Immature natural killer cell (primary cell): ENCODE measurements at places on chromosomes 7 and 10. TPM values are rescaled to one million over a fixed set of nuclear protein-coding genes. Genes with fewer than 3 reads are reported as not detected.

DNA sequence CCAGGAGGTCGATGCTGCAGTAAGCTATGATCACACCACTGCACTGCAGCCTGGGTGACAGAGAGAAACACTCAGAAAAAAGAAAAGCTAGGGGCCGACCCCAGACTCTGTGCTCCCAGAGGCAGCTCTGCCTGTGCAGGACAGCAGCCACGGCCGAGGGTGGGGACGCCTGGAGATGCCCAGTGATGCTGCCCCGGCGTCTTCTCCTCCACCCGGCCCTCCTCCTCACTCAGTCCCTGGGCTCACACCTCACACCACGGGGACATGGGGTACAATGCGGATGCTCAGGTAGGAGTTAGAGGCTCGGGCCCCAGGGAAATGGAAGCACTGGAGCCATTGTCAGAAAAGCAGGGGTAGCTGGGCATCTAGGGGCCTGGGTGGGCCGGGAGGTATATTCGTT lies 46.3 kb upstream of the ELFN1 start:
- no peak for DNase-seq
- H3K27me3 ChIP-seq = peaks cover 3% of the 10 kb centered on the region
- H3K4me3 ChIP-seq = no peak overlapping the region
- no peaks in the 10 kb centered on the region for H3K4me1 ChIP-seq
- no peak overlapping the region for H3K27ac ChIP-seq

- H3K27ac ChIP-seq = no peak overlapping the region
- H3K4me3 ChIP-seq = no peak overlapping the region
- peaks cover 4% of the 10 kb centered on the region for H3K4me1 ChIP-seq
- peaks cover 3% of the 10 kb centered on the region for H3K36me3 ChIP-seq
These were observed 301.3 kb upstream of the NFE2L3 start for GRCh38 chr7:25850735-25851134.

- H3K27ac ChIP-seq = no peak overlapping the region
- peaks cover 4% of the 10 kb centered on the region for H3K27me3 ChIP-seq
- DNase-seq = no peak
- H3K36me3 ChIP-seq = no peaks in the 10 kb centered on the region
These were observed 210.7 kb upstream of the STEAP1 start for GRCh38 chr7:89943525-89944050.

DNA sequence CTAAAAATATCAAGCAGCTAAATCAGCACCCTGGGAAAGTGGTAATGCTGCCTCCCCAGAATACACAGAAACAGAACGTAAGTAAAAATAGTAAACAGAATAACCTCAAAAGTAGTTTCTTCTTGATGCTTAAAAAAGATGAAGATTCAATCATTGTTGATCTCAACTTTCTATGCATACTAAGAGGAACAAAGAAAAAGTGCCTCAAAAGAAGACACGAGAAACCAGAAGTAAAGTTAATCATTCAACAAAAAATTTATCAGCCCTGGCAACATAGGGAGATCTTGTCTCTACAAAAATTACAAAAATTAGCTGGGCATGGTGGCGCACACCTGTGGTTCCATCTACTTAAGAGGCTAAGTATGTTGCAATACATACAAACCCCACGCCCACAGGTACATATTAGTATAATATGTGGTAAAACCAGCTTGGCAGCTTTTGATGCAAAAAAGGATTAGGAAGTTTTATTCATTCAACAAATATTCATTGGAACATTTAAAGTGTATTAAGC lies 153.7 kb downstream of the NRBF2 start:
- no peak overlapping the region for H3K4me3 ChIP-seq
- H3K27me3 ChIP-seq = no peaks in the 10 kb centered on the region
- H3K27ac ChIP-seq = no peak overlapping the region
- H3K36me3 ChIP-seq = no peaks in the 10 kb centered on the region
- no peaks in the 10 kb centered on the region for H3K4me1 ChIP-seq
- no peak for DNase-seq

GRCh38 chr10:21637795-21638194 lies 103.8 kb downstream of the MLLT10 start:
- H3K4me3 ChIP-seq = no peak overlapping the region
- peaks cover 10% of the 10 kb centered on the region for H3K36me3 ChIP-seq
- H3K27me3 ChIP-seq = no peaks in the 10 kb centered on the region
- no peak for DNase-seq

DNA sequence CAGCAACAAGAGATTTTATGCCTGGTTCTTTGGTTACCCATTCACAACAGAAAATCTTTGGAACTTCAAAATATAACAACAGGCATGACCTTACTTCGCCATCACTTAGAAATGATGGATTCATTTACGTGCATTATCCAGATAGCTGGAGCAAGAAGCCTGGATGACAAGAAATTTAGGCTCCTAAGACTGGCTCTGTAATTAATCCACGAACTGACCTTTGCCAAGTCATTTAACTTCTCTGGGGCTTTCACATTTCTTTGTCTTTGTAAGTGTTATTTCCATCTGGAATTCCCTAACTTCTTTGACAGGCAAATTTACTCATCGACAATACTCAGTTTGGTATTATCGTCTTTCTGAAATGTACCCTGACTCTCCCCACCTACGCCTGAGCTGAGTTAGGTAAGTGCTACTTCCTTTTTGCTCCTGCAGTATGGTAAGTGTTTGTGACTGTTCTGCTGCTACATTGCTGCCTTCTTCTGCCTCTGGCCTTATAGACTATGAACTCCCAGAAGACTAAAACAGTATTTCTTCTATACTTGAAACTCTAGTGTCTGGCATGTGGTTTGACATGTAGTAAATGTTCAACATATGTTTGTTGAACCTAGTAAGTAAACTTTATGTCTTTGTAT lies 5.5 kb upstream of the MDFIC start:
- no peak for DNase-seq
- H3K27ac ChIP-seq = peak overlapping the region; percentile 60
- H3K4me3 ChIP-seq = no peak overlapping the region
- H3K36me3 ChIP-seq = no peaks in the 10 kb centered on the region
- peaks cover 20% of the 10 kb centered on the region for H3K4me1 ChIP-seq

GRCh38 chr10:12434277-12434676 lies 84.9 kb downstream of the CAMK1D start:
- H3K27me3 ChIP-seq = peaks cover 2% of the 10 kb centered on the region
- no peak for DNase-seq
- peaks cover under 1% of the 10 kb centered on the region for H3K36me3 ChIP-seq
- peaks cover 22% of the 10 kb centered on the region for H3K4me1 ChIP-seq
- H3K27ac ChIP-seq = no peak overlapping the region
- H3K4me3 ChIP-seq = no peak overlapping the region

DNA sequence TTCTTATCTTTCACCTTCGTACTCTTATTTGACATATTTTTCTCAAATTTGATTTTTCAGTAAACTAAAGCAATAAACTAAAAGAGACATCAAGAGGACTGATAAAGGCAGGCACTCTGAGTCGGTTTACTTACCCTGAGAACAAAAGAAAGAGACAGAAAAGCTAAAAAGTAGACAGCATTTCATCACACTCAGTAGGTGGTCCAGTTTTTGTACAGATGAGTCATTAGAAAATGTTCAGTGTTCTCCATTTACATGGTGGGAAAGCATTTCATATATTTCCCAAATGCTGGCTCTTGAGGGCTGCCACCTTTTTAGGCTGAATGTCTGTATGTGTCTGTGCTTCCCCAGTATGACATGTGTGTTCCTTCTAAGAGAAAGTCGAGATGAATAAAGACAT lies 52.7 kb downstream of the NHLRC2 start:
- H3K27me3 ChIP-seq = no peaks in the 10 kb centered on the region
- H3K4me1 ChIP-seq = no peaks in the 10 kb centered on the region

DNA sequence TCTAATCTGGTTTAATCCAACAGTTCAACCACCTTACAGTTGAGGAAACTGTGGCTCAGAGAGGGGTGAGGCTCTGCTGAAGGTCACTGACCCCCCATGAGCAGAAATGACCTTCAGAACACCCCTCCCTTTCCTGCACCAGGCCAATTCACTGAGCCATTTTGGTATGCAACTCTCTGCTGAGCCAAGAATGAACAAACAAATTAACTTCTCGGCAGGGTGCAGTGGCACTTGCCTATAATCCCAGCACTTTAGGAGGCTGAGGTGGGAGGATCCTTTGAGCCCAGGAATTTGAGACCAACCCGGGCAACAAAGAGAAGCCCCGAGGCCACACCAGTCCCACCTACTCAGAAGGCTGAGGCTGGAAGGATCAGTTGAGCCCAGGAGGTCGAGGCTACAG lies 29.8 kb downstream of the PDGFA start:
- H3K27me3 ChIP-seq = no peaks in the 10 kb centered on the region
- H3K4me1 ChIP-seq = no peaks in the 10 kb centered on the region
- H3K36me3 ChIP-seq = no peaks in the 10 kb centered on the region
- H3K4me3 ChIP-seq = no peak overlapping the region
- H3K27ac ChIP-seq = no peak overlapping the region

DNA sequence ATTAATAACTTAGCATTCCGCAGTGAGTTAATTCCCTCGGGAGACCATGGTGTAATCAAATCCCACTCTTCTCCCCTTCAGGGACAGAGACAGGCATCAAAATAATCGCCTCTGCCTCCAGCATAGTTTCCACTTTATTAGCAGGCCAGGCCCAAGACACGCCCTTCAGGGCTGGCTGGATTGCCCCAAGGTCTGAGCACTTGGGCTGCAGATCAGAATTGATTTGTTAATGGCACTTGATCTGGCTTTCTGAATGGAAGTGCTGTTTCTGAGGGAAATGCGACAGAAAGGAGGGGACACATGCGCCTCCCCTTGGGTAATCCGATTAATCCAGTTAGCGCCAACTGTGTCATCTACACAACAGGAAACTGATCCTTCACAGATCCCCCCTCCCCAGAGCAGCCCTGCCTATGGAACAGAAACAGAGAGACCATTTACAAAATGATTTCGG lies 15.6 kb downstream of the CHAT start:
- no peaks in the 10 kb centered on the region for H3K27me3 ChIP-seq
- H3K4me3 ChIP-seq = no peak overlapping the region
- H3K4me1 ChIP-seq = no peaks in the 10 kb centered on the region
- H3K36me3 ChIP-seq = no peaks in the 10 kb centered on the region
- no peak for DNase-seq

DNA sequence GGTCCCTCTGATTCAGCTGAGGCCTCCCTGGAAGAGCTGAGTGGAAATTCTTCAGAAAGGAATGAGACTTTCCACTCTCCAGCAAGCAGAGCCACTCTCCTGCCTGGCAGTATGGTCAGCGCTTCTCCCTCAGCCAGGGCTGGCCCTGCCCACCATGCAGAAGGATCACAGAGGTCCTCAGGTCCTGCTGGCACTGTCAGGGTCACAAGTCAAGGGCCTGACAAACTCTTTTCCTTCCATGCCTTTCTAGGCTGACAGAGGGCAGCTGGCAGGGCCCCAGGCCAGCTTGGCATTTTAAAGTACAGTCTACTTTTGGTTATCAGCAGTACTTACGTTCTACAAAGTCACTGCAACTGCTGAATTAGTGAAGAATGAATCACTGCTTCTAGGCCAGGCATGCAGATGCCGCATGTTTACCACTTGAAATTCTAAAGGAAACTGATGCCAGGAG lies 119.3 kb upstream of the FRMD4A start:
- H3K27me3 ChIP-seq = peaks cover 1% of the 10 kb centered on the region
- no peaks in the 10 kb centered on the region for H3K36me3 ChIP-seq
- H3K4me1 ChIP-seq = no peaks in the 10 kb centered on the region
- H3K27ac ChIP-seq = no peak overlapping the region
- DNase-seq = no peak
- H3K4me3 ChIP-seq = no peak overlapping the region

DNA sequence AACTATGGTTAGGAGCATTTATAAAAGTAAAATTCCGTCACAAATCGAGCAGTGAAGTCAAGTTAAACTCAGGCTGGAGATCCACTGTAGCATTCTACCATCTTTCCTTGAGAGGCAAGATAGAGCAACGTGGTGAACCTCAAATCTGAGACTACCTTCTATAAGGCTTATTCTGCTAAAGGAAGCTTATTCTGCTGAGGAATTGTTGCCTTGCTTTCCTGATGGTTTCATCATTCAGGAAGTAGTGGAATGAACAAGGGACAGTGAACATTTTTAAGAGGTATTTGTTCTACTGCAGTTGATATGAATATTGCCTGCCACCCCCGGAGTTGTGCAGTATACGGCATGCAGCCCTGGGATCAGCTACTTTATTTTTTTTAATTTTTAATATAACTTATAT lies 170.8 kb downstream of the VPS50 start:
- H3K36me3 ChIP-seq = no peaks in the 10 kb centered on the region
- H3K27ac ChIP-seq = no peak overlapping the region
- H3K4me1 ChIP-seq = no peaks in the 10 kb centered on the region
- DNase-seq = no peak
- no peaks in the 10 kb centered on the region for H3K27me3 ChIP-seq

Gene MINPP1
- 8.2 TPM for polyA plus RNA-seq

Gene PLXDC2
- 9.2 TPM for polyA plus RNA-seq

Gene HOXA5
- 0.73 TPM for polyA plus RNA-seq

Gene CDC14C
- not detected for polyA plus RNA-seq

Gene TM9SF3
- polyA plus RNA-seq = 87.2 TPM

Gene SCD
- polyA plus RNA-seq = 4.5 TPM

Gene R3HCC1L
- polyA plus RNA-seq = 13.9 TPM

Gene EN2
- polyA plus RNA-seq = not detected

Gene CALHM1
- 0.56 TPM for polyA plus RNA-seq
